Hematopoietic multipotent progenitor cell treated with erythropoietin and hydrocortisone succinate and interleukin-3 and kit ligand, for 15 days (in vitro differentiated cells): ENCODE measurements at places on chromosomes 16 and 17.

GRCh38 chr16:15714393-15715172 is 64.5 kb downstream of the NDE1 start:
- no peak for DNase-seq

DNA sequence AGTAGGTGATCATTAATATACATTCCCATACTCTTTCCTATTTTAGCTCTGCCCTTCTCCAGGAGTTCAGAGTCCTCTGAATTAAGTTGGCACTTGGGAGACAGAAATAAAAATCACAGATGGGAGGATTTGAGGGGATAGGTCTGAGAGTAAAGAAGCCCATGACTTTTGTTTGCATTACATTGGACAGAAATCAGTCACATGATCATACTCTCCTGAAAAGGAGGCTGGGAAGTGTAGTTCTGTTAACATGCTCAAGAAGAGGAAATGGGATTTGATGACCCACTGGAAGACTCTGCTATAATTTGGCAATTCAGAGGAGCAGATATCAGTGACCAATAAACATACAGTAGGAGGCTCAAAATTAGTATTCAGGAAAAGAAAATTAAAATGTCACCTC is 674.9 kb upstream of the C16orf82 start:
- DNase-seq = no peak

DNA sequence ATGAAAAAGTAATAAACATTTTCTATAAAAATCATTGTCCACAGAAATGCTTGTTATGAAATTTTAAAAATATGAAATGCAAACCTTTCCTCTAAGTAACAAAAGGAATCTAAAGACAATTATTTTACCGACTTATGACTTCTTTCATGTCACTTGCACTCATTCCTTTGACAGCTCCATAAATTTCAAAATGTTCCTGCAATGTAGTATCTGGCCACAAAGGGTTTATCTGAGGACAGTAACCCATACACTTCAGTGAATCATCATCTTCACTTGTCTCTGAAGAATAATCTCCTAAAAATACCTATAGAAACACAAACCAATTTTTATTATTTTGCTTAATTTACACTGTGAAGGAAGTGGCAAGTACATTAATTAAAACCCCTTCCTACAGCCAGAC is 25.6 kb upstream of the ABCA10 start:
- DNase-seq = no peak

DNA sequence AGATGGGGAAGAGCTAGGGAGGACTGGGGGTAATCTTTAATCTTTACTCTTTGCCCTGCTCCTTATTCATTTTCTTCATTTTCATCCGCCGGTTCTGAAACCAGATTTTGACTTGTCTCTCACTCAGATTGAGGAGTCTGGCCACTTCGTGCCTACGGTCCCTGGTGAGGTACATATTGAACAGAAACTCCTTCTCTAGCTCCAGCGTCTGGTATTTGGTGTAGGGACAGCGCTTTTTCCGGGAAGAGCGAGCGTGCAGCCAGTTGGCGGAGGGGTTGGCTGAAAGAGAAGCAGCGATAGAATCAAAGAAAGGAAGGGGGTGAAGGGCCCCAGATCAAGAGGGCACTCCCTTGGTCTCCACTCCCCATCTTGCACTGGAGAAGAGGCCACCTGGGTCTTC is 3.3 kb downstream of the HOXB9 start:
- DNase-seq = no peak

DNA sequence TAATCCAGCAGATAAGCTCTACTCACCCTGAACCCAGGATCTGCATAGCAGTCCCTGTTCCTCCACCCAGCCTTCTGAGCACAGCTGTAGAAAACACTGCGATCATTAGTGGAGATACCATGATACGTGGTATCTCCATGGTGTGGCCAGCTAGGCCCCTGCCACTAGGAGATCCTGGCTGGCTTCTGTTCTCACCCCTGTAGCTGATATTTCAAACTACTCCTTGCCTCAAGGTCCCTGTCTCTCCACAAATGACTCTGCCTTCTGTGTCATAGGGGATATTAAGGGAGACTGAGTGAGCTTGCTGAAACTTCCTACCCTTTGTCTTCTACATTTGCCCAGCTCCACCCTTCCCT is 44.3 kb downstream of the ERN1 start:
- DNase-seq = no peak

- no peak for DNase-seq
Measured at GRCh38 chr17:77356109-77356689, 215.4 kb downstream of the SEC14L1 start.

DNA sequence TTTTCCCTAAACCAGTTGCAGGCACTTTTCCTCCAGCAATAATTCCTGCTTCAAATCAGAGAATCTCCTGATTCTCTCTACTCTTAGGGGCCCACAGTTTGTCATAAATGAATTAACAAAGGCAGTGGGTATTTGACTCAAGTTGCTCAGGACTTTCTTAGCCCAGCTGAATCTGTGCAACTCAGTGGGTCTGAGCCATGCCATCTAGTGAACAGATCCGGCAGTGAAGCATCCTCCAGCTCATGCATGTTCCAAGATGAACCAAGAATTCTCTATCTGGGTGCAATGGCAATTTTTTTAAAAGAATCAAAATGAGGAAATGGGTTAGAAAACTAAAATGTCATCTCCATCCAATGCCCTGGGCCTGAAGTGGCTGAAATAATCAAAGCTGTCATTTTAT is 575.2 kb upstream of the CDH11 start:
- no peak for DNase-seq

DNA sequence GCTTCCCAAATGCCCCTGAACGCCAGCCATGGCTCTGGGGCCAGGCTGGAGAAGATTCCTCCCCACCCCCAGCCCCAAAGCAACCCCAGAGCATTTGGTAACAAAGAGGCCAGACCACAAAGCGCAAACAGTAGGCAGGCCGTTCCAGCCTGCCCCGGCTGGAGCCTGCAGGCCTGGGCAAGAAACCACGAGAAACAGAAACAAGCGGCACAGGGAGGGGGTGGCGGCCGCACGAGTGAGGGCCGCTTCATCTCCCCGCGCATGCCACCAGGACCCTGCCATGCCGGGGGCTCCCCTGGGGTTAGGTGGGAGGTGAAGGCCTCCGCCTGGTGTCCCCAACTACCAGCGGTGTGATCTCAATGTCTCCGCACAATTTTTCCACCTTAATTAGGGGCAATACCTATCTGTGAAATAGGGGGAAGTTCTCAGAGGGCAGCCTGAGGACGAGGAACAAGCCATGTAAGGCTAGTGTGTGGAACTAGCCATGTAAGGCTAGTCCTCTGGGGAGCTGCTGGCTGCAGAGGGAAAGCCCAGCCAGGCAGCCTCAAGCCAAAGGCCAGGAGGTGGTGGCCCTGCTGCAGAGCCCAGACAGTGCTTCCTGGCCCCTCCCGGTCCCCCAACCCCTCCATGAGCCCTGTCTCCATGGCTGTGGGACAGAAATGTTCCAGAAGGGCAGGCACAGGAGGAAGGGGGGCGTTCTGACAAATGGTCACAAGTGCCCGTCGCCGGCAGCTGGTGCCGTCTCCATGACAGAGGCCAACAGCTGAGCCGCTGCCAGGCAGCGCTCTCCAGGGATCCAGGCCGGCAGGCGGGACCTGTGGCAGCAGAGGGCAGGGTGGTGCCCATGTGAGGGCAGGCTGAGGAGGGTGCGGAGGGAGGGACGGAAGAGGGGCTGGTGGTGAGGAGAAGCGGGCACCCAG is 14.5 kb upstream of the MTSS2 start:
- no peak for DNase-seq

DNA sequence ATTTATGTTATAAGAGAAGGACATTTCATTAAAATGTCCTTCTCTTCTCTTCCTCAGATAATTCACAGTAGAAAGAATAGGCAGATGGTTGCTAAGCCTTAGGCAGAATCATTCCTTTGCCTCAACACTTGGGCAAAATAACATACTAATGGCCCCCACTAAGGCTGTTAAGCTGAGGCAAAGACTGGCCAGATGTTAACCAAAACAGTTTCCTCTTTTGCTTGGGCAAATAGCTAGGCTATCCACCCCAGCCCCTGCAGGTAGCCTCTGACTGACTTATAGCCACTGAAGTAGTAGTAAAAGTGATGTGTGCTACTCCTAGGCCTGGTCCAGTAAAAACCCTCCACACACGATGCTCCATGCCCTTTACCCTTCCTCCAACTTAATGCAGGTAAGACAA is 55.2 kb downstream of the SPAG9 start:
- DNase-seq = no peak

- DNase-seq = no peak
Measured at GRCh38 chr17:41871789-41872188, 6.6 kb upstream of the KLHL11 start.

GRCh38 chr17:31704483-31704882 is 154.6 kb downstream of the COPRS start:
- DNase-seq = no peak

GRCh38 chr17:37278247-37278894 is 97.4 kb upstream of the C17orf78 start:
- no peak for DNase-seq

DNA sequence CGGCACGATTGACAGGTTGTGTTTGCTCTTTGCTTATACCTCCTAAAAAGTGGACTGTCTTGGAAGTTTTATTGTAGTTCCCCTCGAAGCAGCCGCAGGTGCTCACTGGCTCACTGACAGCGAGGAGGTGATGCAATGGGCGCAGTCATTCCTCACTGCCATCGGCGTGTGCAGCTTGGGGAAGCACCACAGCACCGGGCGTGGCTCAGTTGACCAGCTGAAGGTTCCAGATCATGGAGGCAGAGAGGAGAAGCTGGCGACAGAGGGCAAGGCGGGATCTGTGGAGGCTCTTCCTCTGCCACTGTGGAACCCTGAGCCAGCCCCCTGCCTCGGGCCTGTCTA is 72.1 kb upstream of the TNRC6C start:
- DNase-seq = no peak

GRCh38 chr16:83957296-83957855 is 4.3 kb downstream of the OSGIN1 start:
- DNase-seq = no peak

- DNase-seq = no peak
Measured at GRCh38 chr17:72460711-72461110, 339.9 kb downstream of the SOX9 start.

DNA sequence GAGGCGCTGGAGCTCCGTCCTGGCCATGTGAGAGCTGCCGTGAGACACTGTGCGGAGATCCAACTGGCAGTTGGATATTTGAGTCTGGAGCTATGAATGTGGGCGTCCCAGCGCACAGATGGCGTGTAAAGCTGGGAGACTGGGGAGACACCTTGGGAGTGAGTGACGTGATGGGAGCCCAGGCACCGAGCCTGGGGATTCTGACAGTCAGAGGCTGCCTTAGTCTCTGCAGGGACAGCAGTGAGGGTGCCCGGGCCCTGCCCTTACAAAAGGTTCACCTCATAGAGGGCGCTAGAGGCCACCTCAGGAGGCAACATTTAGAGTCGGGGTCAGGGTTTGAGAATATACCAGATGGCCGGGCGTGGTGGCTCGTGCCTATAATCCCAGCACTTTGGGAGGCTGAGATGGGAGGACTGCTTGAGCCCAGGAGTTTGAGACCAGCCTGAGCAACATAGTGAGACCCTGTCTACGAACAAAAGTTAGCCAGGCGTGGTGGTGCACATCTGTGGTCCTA is 194.1 kb upstream of the GSE1 start:
- no peak for DNase-seq

DNA sequence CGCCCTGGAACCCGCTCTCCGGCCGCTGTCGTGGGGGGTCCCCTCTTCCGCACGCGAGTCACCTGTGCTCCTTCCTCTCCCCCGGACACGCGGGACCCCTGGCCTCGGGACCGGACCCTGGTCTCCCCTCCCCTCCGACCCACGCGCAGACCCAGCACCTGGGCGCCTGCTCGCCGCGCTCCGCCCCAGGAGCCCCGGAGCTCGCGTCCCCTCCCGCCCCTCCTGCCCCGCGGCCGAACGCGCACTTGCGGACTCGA is 762 bp downstream of the RAB40B start:
- no peak for DNase-seq

GRCh38 chr16:70638814-70639792 is 7.3 kb upstream of the IL34 start:
- DNase-seq = no peak

DNA sequence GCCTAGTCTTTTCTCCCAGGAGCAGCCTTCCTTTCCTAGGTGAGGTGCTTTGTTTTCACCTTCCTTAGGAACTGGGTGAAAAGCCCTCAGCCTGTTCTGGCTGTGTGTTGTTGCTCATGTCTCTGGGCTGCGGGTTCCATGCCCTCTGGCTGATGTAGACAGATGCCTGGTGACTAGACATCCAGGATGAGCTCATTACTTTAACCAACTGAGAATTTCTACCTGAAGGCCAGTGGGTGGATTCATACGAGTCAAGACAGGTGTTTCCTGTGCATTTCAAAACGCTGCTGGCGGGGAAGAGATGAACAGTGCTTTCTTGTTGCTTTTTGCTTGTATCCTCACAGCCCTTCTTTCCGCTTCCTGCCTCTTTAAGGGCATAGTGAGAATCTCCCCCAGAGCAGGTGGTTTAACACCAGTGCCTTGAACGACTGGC is 22.3 kb downstream of the SAP30BP start:
- DNase-seq = no peak

- no peak for DNase-seq
Measured at GRCh38 chr17:77529328-77529650, 388.5 kb downstream of the SEC14L1 start.

DNA sequence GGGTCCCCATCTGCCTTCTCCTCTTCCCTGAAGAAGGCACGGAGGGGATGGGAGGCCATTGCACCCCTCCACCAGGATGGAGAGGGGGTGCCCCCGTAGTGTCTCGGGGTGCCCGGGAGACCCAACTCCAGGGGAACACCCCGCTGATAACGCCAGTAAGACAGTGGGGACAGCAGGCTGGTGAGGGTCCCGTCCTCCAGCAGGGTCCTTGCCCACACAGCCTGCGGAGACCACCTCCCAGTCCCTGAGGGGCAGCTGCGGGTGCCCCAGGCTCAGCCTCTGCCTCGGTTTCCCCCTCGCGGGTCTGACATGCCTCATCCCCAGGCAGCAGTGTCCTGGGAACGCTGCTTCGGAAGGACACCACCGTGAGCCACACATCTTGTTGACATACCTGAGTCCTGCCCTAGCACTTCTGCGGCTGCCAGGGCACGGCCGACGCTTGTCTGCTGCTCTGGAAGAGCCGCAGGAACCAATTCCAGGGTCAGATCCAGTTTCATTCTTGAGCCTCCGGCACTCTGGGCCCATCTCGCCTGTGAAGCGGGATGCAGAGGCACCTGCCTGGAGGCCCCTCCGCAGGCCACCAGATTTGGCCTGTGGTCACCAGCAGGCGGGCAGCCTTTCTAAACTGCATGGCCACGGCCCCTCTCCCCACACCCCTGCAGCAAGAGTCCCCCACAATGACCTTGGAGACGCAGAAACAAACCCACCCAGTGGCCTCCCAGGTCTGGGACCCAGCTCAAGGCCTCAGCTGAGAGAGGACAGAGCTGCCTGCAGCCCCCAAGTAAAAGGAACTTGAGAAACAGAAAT is 39.9 kb upstream of the ZC3H18 start:
- DNase-seq = no peak

- peak; percentile 65 for DNase-seq
Measured at GRCh38 chr16:21600031-21600773, 825 bp downstream of the METTL9 start.
